ENCODE measurements at places on chromosomes 7 and 10. TPM values are rescaled to one million over a fixed set of nuclear protein-coding genes. Genes with fewer than 3 reads are reported as not detected.

DNA sequence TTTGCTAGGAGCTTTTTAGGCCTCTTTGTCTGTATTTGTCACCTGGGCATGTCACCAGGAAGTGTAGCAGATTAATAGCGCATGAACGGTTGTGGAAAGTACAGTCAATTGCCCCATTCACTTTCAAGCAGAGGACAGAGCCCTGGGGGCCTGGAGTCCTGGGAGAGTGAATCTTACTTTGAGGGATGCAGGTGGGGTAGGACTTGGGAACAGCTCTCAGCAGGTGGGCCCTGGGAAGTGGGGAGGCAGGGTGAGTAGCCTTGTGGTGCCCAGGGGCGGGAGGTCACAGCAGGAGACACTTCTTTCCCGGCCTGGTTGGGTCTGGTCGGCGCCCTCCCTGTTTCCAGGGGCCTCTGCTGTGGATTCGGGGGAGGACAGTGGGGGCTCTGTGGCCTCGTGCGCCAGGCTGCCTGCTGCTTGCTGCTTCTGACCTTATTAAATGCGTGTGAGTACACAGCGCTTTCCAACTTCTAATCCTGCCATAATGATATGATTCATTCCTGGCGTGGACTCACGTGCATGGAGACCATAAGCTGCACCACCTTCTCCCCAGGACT is 51.6 kb upstream of the AQP1 start:
- DNase-seq = no peak

GRCh38 chr7:80330434-80330833 is 181.4 kb downstream of the GNAT3 start:
- DNase-seq = no peak

DNA sequence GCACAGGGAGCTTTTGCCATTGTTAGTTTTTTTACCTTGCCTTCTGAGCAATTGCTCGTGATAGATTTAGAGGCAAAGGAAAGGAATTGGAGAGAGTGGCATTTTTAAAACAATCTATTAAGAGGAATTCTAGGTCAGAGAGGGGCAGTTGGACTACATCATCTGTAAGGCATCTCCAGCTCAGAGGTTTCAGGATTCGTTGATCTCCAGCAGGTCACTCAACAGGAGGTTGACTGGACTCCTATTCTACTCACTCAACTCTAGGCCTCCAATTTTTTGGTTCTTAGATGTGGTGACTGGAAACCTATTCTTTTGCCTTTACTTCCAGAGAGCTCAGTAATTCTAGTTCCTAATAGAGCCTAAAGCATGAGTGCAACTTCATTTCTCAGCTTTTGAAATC is 42.8 kb downstream of the TBXAS1 start:
- no peak for DNase-seq

- no peak for DNase-seq
These were observed 6.5 kb downstream of the COBL start for GRCh38 chr7:51310131-51310583.

GRCh38 chr7:79293655-79294142 is 159.8 kb downstream of the MAGI2 start:
- DNase-seq = no peak

DNA sequence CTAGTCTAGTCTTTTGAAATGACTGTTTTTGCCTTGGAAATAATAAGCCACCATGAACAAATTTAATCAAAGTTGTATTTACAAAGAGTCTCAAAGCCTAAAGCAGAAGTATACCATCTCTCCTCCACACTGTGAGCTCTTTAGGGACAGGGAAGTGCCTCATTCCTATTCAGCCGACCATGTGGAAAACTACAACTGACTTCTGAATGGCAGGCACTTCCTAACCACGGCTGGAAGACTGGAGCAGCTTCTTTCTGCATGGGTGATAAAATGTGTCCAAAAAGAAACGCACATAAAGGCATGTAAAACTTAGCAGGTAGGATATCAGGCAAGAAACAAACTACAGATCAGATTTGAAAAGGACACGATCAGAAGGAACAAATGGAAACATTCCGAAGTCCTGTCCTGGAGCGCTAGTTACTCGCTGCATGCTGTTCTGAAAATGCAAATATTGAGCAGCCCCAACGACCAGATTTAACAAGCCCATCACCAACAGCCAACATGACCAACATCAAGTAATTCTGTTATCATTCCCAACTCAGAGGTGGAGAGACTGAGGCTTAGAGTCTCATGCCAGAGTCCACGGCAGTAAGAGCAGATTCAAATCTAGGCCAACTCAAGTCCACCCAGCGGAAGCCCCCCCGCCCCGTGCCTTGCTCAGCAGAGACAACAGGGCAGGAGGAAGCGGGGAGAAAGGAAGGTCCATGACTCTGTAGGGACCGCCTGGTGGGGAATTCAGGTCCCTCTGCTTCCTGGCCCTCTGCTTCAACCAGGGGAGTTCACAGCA is 26.5 kb downstream of the CTBP2 start:
- no peak for DNase-seq

- no peak for DNase-seq
These were observed 28.4 kb upstream of the ITGA8 start for GRCh38 chr10:15748126-15748525.

CAV1 gene
- polyA plus RNA-seq = 196 TPM

DNA sequence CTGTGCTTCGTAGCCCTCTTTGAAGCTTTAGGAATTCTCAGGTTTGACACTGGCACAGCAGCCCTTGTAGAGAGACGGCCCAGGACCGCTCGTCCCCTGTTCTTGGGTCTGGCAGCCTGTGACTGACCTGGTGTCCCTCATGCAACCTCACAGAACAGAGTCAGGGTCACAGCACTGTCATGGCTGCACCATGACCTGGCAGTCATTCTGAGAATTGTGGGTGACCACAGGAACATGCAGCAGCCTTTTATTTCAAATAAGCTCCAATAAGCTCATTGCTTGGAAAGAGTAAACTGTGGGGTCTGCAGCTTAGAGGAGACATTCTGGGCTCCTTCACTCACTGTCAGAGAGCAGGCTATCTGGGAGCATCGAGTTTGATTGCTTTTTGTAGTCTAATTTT is 42.5 kb downstream of the MYO1G start:
- DNase-seq = no peak

PRSS37 gene
- 0.28 TPM for polyA plus RNA-seq

DNA sequence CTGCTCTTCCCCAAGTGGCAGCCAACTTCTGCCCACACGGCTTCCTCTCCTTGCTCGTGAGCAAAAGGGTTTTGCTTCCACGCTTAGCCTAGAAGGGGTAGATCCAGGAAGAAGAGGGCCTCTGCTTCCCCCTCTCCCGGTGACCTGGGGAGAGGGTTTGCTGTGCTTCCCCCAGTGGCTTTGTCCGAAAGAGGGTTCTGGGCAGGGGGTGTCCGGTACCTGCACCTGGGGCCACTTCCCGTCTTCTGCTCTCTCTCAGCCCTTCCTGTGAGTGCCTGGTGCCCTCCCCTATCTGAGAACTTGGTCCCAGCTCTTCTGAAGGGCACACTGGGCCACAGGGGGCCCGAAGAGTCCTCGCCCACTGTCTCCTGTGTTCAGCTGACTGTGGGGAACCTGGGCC is 11.3 kb downstream of the JAKMIP3 start:
- no peak for DNase-seq

- DNase-seq = peak; percentile 91
These were observed at the start of gene REPIN1 for GRCh38 chr7:150368096-150368883. TSS of gene REPIN1 (plus strand) at chr7:150368822. CDS start at chr7:150369712, 890 bp downstream.

GRCh38 chr7:11212080-11212711 is 238.5 kb downstream of the PHF14 start:
- DNase-seq = peak; percentile 63

- no peak for DNase-seq
These were observed 71.1 kb upstream of the CFAP46 start for GRCh38 chr10:133013463-133013862.

- no peak for DNase-seq
These were observed 150.9 kb downstream of the ZNF22 start for GRCh38 chr10:45151467-45152214.

GRCh38 chr7:4633012-4633411 is 49.1 kb upstream of the FOXK1 start:
- DNase-seq = no peak

DNA sequence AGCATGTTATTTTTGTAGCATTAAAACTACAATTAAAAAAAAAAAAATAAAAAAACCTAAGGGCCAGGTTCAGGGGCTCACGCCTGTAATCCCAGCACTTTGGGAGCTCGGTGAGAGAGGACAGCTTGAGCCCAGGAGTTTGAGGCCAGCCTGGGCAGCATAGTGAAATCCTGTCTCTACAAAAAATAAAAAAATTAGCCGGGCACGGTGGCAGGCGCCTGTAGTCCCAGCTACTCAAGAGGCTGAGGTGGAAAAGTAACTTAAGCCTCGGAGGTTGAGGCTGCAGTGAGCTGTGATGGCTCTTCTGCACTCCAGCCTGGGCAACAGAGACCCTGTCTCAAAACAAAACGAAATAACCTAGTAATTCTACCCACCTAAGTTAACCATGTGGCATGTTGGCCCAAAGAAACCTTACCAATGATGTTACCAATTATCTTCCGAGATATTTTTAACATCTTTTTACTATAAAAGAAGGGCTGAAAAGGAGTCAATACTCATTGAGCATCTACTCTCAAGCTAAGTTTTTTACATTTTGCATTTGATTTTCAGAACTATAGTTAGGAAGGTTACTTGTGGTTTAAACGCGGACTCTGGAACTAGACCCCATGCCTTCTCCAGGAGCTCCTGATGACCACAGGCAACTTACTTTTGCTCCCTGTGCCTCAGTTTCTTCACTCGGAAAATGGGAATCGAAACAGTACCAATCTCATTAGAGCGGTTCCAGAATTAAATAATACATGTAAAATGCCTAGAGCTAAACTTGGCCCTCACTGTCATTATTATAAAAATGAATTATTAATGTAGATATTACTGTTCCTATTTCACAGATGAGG is 1.4 kb downstream of the ITGB1 start:
- no peak for DNase-seq

- no peak for DNase-seq
These were observed 21.6 kb upstream of the RPEL1 start for GRCh38 chr10:103224133-103224532.

DNA sequence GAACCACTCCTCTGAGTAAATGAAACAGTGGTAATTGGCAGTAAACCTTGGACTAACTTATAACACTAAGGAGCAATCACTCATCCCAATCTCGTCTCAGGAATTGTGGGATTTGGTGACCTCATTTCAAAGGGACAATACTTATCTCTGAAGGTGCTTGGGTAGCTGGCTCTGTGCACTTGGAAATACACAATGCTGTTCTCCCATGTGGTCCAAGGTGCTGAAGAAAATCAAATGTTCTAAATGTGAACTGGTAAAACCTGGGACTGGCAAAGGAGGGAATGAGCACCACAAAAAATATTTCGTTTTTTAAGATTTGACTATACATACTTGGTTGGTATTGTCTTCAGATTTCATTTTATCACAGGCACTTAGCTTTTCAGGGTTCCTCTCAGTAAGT is 1193.0 kb downstream of the SORCS1 start:
- DNase-seq = no peak

- DNase-seq = no peak
These were observed 17.2 kb downstream of the RET start for GRCh38 chr10:43094085-43094484.

DNA sequence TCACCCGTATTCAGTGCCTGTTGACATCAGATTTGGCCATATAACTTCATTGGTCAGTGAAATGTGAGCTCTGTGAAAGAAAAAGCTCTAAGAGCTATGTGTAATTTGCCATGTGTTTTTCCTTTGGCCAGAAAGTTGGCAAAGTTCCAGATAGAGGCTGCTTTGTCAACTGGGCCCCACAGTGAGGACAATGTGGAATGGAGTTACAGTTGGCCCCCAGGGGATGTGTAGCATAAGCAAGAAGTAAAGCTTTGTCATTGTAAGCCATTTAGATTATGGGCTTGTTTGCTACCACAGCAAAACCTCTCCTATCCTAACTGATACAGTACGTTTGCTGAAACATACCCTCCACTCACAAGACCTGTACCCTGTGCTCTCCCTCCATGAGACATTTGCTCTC is 119.1 kb upstream of the HABP2 start:
- no peak for DNase-seq

CLRN3 gene
- not detected for polyA plus RNA-seq

DNA sequence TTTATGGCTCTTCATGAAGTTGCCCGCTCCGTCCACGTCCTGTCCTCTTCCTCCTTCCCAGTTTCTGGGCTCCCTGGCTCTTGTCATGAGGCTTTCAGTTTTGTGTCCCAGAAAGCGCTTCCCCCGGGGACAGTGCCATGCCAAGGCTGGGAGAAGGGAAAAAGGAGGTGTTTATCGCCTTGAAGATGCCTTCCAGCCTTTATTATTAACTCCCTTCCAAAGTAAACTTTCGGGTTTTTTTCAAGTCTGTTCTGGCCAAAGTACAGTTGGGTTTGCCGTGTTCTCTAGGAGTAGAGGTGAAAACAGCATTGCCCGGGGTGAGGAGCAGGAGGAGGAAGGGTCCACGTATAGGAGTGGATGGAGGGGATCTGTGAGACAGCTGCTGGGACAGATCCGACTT is 117.2 kb downstream of the CUX1 start:
- no peak for DNase-seq

DNA sequence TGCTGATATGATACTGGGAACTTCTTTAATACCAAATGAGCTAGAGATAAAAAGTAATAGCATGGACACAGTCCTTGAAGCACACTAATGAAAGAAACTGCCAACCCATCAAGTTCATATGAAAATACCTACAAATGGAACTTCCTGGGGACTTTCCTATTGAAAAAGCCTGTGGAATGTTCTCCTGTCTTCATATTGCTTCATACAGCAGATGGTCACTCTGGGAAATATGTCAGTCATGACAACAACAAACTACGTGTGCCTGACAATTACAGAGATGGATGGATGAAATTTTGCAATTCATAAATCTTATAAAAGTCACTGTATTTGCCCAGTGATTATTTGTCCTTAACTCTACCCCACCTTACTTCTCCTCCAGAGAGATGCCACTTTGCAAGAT is 106.6 kb upstream of the COL1A2 start:
- DNase-seq = no peak

GRCh38 chr10:93083743-93084539 is 10.2 kb downstream of the CYP26A1 start:
- DNase-seq = no peak

GRB10 gene
- polyA plus RNA-seq = 16.5 TPM

- no peak for DNase-seq
These were observed 17.5 kb downstream of the PRF1 start for GRCh38 chr10:70584909-70585544.
